ENCODE measurements at places on chromosomes 12 and 14.

DNA sequence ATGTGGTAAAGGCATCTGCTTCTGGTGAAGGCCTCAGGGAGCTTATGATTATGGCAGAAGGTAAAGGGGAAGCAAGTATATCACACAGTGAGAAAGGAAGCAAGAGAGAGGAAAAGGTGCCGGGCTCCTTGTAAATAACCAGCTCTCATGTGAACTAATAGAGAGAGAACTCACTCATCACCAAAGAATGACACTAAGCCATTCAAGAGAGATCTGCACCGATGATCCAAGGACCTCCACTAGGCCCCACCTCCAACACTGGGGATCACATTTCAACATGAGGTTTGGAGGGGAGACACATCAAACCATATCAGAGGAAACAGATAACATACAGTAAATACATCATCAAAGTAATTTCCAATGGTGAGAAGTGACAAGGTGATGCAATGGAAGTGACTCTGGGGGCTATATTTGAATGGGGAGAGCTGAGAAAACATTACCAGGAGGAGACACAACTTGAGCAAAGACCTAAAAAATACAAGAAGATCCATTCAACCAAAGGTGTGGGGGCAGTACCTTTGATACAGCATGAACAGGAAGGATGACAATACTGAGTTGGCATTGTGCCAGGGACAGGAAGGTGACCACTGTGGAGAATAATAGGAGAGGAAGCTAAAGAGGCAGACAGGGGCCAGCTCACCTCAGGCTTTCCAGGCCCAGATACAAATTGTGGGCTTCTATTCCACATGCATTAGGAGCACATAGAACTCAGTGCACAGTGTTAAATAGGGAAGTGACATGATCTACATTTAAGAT lies 134.4 kb upstream of the GRIP1 start:
- no peak for DNase-seq

DNA sequence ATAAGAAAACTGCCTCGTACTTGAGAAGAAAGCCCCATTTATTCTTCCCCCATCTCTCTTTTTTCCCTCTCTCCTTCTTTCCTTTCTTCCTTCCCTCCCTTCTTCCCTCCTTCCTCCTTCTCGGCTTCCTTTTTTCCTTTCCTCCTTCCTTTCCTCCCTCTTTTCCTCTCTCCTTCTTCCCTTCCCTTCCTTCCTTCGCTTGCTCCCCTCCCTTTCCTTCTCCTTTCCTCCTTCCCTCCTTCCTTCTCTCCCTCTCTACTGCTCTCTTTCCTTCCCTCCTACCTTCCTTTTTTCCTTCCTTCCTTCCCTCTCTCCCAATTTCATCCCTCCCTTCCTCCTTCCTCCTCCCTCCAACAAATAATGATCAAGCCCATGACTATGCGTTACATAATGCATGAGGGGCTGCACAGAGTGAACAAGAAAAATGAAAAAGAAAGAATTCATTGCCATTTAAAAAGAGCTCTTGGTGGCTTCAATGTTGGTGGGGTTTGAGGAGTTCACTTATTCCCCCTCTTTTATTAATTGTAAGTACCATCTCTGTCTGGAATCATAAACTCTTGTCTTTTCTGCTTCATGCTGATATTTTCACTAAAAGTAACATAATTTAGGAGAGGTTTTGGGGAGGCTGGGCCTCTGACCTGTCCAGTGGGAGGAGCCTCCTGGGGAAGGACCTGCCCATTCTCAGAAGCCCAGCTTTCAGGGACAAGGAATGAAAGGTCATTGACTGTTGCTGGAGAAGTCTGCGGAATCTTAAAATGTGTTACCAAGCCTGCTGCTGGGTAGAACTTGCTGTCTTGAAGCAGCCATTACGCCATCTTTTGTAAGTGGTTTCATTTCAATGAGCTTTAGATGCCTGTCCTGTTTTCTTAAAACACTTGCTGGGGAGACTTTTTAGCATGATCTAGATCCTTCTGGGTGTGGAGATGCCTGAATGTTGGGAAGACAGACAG lies 144.3 kb downstream of the CHST11 start:
- DNase-seq = no peak

- DNase-seq = no peak
These were observed 28.0 kb upstream of the NCOR2 start for GRCh38 chr12:124595444-124595843.

DNA sequence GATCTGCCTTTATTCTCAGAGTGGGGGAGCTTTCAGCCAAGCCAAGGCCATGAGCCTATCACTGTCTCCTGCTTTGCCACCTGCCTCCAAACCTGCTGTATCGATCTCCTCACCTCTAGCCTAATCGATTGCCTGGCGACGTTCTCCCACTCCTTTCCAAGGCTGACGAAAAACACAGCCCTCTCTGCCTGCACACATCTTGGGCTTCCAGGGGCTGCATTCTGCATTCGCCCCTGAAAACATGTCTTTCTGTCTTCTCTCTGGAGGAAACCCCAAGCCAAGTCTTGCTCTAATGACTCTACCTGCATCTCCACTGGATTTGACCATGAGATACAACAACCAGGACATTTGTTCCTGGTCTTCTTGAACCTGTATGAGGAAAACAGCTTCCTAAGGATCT lies 540.7 kb downstream of the BCL11B start:
- no peak for DNase-seq

DNA sequence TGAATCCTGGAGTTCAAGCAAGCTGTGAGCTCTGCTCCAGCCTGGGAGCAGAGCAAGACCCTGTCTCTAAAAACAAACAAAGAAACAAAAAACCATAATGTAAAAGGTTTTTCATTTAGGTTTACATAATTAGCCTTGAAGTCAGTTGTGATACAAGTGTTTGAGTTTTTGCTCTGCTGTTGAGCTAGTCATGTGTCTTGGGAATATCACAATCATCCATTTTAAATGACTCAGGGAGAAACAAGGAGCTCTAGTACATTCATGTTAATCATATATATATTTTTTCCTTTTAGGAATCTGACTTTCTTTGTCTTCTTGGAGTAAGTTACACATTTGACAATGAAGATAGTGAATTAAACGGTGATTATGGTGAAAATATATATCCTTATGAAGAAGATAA lies 12.9 kb downstream of the MIA2 start:
- DNase-seq = no peak

DNA sequence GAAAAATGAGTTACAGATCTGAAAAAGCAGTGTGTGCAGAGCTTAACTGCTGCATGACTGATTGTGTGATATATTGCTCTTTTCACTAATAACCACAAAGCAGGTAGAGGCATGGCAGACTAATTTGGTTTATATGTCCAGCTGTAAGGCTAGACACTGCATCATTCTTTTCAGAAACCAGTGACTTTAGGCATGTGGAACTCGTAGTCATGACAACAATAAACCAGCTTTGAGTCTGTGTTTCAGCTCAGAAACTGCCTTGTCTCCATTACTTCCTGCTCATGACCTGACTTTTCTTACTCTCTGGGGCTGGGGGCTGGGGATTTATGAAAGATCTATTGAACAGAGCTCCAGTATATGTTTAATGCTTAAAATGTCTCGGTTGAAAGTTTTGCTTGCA lies 146.8 kb upstream of the LRIG3 start:
- no peak for DNase-seq

DNA sequence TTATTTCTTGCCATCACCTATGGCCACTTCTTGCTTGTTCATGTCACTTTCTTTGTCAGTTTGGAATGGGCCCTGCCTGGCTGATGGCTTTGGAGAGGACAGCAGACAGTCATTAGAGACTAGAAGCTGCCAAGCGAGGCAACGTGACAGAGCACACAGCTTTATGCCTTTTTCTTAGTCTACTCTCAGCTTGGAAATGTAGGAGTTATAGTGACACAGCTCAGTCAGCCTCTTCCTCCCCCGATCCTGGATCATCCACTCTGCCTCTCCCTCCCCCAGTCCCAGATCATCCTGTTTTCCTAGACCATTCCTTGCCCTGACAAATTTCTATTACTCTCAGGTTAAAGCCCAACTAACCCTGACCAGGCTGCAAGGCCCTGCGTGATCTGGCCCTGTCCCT lies 26.6 kb downstream of the ETV6 start:
- no peak for DNase-seq

- no peak for DNase-seq
These were observed 276.5 kb upstream of the AMIGO2 start for GRCh38 chr12:47356129-47356700.

DNA sequence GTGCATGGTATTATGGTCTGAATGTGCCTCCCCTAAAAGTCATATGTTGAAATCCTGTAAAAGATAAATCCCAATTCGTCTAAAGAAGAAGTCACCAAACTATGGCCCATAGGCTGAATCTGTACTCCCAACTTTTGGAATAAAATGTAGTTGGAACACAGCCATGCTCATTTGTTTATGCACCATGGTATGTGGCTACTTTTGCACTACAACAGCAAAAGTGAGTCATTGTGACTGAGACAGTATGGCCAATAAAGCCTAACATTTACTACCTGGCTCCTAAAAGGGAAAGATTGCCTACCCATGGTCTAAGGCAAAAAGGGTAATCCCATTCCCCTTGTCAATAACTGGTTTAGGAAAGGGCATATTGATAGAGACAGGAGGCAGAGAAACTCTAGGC lies 101.8 kb downstream of the LRIG3 start:
- DNase-seq = no peak

DNA sequence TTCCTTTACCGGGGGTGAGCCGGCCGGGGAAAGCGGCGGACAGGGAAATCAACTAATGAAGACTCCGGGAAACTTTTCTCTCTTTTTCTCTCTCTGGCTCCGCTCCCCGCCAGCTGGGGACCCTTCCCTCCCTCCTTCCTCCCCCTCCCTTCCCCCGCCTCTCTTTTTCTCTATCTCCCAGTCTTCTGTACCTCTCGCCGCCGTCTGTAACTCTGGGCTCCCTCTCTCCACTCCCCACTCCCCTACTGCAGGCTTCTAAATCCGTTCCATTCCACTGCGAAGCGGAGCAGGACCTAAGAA lies 6.9 kb upstream of the HOXC11 start:
- DNase-seq = no peak

DNA sequence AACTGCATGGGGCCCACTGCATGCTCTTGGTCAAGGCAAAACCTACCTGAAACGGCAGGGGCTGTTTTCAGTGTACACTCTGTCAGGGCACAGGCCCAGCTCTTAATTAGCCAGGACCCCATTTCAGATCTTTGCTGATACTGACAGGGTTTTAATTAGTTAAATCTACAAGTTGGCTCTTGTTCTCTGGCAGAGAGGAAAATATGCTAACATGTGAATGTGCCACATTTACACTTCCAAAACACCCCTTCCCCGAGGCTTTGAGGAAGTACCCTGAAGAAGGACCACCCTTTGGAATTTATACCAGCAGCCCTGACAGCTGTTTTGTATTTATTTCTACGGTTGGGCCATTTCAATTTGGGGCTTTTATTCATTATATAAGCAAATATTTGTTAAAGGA lies 66.3 kb downstream of the OTX2 start:
- DNase-seq = no peak

- no peak for DNase-seq
These were observed 28.1 kb downstream of the GIT2 start for GRCh38 chr12:109968032-109968420.

GRCh38 chr12:131386167-131386521 lies 324.7 kb upstream of the SFSWAP start:
- DNase-seq = no peak

DNA sequence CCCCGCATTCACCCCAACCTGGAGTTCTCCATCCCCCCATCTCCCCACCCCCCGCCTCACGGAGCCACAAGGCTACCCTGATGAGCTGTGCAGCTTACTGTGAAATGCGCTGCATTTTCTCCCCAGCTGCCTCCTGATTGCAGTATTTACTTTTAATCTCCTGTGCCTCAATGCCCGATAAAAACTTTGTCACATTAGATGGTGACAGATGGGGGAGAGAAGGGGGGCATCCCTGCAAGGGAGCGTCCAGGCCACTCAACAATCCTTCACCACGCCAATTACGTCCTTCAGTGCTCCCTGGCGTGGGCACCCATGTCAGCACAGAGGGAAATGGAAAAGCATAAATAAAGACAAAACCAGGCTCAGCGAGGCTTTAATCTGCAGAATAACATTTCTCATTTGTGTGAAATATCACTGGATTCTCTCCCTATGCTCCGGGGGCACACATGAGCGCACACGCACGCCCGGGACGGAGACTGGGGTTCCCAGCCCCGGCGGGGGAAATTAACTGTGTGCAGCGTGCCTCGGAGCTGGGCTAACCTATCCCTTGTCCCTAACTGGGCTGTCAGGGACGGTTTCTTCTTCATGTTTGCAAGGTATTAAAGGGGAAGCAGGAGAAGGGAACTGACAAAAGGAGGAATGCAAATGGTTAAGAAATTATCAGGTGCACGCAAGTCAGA lies 186.7 kb upstream of the VASH1 start:
- no peak for DNase-seq

GRCh38 chr14:68843471-68844209 lies 50.8 kb upstream of the ZFP36L1 start:
- DNase-seq = peak; percentile 63

DNA sequence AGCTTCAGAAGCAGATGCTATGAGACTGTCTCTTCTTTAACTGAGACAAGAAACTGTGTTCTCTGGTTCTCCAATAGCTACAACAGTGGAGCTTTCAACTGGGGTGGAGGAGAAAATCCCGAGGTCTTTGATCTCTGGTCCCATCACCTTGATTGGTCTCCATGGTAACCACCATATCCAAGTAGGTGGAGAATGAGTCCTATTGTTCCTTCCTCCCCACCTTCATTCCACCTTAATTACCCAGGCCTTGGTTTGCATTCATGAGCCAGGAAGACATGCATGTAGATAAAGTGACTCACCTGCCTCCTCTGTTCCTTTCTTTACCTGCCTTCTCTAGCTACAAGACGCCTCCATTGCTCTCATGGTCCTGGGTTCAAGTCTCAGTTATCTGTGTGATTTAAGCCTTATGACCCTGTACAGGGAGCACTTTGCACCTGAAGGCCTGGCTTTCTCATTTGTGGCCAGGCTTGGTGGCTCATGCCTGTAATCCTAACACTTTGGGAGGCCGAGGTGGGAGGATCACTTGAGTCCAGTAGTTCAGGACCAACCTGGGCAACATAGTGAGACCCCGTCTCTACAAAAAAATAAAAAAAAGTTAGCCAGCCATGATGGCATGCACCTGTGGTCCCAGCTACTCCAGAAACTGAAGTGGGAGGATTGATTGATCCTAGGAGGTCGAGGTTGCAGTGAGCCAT lies 157.7 kb upstream of the TBX3 start:
- DNase-seq = no peak

DNA sequence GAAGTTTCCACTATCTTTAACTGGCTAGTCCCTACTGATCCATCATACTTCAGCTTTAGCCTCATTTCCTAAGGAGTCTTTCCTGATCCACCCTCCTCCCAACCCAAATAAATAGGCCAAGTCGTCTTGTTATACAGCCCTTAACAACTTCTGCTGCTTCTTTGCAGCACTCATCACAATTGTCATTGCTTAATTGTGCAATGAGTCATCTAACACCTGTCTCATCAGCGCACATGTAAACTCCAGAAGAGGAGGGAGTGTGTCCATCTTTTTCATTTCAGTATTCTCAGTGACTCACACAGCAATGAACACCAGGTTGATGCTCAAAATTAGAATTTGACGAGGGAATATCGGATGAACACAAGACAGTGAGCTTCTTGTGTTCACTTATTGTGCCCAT lies 87.3 kb downstream of the SUDS3 start:
- no peak for DNase-seq
